Dermis blood vessel endothelial cell (primary cell): ENCODE measurements at places on chromosomes 13 and 19. TPM values are rescaled to one million over a fixed set of nuclear protein-coding genes. Genes with fewer than 3 reads are reported as not detected.

DNA sequence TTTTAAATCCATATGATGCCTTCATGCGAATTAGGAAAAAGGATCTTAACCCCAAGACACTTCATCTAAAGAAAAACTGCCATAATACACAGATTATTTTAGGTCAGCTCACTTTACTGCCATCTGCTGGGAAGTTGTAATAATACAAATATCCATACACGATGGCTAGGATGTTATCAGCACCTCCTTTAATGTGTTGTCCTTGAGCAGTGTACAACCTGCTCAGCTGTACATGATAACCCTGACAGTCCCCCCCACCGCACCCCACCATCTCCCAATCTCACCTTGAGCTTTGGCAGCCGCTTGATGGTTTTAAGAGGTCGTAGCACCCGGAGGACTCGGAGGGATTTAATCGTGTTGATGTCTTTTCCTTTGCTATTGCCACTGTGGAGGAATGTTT, 112.2 kb downstream of the IER2 start:
- DNase-seq = peak; percentile 74

GRCh38 chr19:51754109-51754508, 2.4 kb upstream of the FPR1 start:
- no peak for DNase-seq

- DNase-seq = no peak
These were observed 75.3 kb upstream of the GPC6 start for GRCh38 chr13:93151277-93151676.

DNA sequence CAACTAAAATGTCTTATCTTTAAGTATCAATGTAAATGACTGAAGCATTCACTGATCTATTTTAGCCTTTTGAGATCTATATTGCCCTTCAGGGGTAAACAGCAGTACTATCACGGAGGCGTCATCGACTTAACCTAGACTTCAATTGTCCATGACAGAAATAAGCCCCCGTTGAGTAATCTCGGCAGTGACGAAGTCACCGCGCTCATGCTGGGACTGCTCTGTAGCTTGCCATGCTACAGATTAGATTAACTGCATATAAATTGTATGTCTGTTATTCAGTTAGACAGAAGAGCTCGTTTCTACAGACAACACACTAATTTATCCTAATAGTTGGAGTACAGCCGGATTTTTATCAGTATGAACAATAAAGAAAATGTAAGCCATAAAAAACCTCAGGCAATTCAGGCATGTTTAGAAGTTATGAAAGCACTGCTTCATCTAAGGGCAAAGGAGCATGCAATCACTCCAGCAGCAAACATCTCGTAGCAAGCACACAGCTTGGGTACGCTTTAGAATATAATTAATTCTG, 56.6 kb downstream of the TUBGCP3 start:
- no peak for DNase-seq

DNA sequence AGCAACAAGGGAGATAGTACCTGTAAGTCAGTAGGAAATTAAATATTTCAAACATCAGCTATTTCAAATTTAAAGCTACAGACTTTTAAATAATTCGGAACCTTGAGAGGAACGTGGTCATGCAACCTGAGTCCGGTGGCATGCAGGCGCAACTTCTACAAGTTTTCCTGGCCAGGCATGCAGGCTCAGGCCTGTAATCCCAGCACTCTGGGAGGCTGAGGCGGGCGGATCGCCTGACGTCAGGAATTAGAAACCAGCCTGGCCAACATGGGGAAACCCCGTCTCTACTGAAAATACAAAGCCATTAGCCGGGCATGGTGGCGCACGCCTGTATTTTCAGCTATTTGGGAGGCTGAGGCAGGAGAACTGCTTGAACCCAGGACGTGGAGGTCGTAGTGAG, 2.2 kb upstream of the ZNF701 start:
- DNase-seq = no peak

DNA sequence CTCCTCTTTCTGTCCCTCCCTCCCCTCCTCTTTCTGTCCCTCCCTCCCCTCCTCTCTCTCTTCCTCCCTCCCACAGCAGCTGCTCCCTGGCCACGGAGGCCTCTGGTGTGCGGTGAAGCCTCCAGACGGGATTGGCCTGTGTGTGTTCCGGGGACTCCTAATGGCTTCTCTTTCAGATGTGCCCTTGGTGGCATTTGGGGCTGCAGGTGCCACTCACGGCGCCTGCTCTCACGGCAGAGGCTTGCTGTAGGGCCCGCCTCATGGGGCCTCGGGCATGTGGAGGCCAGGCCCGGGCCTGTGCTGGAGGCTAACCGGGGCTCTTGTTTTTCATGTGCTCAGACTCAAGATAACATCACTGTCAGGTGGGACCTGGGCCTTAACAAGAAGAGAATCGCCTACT, 20.9 kb downstream of the UPF1 start:
- DNase-seq = no peak

DNA sequence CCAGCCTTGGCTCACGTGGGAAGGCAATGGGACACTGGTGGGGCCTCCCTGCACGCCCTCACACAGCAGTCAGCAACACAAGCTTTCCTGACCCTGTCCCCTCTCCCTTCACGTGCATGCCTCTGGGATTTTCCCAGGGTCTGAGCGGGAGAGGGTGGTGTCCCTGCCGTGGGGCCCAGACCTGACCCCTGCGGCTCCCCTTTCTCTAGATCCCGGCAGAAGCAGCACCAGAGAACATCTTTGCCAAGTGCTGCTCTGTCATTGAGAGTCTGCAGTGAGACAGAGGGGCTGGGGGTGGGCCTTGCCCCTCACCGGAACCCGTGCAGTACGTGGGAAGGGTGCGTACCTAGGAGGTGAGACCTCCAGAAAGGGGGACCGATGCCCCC, 12.6 kb downstream of the KHSRP start:
- DNase-seq = no peak

DNA sequence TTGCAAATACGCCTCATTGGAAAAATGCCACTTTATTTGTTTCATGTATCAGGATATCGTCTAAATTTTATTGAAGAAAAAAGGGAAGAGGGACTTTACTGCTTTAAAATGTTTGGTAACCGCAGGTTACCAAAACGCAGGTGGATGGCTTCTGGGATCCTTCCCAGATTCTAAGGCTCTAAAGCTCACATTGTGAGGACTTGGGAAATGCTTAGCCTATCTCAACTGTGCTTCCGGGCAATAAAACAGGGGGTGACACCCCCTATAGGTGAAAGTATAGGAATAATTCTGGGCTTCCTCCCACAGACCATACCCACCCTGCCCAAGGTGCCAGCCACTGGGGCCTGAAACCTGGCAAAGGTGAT, 73.2 kb upstream of the IPO5 start:
- no peak for DNase-seq

- DNase-seq = no peak
These were observed 259.5 kb downstream of the NHLRC3 start for GRCh38 chr13:39297664-39298171.

DNA sequence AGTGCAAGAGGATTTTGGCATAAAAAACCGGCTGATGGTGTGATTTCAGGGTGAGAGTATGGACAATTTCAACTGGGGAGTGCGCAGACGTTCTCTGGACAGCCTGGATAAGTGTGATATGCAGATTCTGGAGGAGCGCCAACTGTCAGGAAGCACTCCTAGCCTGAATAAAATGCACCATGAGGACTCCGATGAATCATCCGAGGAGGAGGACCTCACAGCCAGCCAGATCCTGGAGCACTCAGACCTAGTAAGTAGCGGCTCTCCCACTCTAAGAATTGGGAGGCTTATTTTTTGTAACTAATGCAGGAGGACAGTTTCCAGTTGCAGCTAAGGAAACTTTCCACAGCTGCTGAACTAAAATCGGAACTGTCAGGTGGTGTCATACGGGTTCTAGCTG, 53.6 kb downstream of the ZAR1L start:
- DNase-seq = peak; percentile 99

DNA sequence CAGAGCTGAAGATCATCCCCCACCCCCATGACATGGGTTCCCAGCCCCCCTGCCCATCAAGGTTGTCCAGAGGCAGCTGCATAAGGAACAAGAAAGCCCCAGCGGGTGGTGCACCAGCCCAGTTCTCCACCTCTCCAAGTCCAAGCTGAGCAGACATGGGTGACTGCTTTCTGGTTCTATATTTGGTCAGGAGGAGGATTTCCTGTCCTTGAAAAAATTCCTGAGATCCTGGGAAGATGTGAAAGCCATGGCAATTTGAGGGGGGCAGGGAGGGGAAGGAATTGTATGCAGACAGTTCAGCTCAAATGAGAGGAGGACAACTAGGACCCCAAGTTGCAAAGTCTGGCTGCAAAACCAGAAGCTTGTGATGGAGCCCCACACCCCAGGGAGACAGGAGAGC, 55.4 kb upstream of the ADGRE5 start:
- peak; percentile 9 for DNase-seq

- DNase-seq = no peak
These were observed 38.0 kb downstream of the ITGBL1 start for GRCh38 chr13:101490406-101491015.

DNA sequence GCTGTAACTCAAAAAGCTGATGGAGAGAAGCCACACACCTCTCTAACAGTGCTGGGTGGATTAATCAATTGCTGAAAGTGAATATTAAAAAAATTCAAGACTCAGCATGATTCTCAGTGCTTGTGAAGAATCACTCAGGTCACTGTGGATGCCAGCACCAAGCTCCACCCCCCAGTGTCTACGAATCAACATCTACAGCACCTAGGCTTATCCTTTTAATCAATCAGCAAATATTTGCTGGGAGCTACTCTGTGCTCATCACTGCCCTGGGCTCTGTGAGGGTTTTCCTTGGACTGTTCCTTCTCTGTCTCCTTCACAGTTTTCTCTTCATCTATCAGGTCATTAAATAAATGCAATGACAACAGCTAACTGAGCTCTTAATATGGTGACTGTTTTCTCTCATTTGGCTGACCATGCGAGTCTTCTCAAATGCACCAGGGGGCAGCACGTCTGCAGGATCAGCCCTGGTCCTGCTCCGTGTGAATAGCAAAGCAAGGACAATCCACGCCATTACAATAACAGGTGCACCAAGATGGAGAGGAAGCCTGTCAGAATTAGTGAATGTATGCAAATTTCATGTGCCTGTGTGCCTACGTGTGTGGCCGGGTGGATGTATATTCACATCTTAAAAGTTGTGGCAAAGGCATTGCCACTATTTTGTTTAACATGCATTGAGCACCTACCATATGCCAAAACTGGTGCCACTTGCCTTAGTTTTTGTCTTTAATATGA, 14.6 kb upstream of the C13orf42 start:
- peak; percentile 83 for DNase-seq

DNA sequence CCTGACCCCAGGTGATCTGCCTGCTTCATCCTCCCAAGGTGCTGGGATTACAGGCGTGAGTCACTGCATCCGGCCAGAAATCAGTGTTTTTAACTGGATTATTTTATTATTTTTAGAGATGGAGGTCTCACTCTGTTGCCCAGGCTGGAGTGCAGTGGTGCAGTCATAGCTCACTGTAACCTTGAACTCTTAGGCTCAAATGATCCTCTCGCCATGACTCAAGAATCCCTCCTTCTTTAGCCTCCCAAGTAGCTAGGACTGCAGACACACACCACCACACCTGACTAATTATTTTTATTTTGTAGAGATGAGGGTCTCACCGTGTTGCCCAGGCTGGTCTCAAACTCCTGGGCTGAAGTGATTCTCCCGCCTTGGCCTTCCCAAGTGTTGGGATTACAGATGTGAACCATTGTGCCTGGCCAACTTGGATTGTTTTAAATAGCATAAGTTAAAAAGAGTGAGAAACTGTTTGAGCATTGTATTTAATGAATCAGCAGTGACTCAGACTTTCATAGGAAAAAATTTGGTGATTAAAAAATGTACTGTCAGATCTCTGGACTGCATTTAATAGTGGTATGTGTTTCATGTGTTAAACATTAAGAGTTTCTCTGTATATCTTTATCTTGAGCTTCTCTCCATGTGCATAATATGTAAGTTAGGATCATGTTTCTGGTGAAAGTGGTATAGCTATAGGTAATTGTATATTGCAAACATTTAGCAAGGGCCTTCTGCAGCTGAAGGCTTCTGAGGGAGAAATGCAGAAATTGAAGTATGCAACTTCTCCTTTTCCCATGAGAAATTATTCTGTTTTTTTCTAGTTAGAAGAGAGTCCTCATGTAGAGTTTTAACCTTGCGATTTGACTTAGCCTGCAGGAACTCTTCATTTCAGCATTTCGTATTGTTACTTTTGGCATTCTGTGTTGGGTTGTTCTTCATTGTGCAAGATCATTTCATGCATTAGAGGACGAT, 121.2 kb downstream of the PCCA start:
- peak; percentile 53 for DNase-seq

DNA sequence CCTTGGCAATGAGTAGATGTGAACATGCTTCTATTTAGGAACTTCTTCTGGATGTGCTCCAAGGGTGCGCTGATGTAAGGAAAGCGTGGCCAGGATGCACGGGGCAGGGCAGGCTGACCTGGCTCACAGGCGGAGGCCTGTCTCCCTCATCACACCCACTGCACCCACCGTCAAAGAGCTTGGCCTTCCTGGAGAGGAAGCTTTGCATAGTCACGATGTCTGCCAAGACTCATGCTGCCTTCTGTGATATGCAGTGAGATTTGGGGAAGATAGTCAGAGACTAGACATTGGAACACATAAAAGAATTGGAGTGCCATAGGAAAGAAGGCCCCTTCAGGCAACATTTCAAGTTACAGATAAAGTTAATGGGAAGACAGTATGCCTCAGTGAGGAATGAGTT, 82.0 kb downstream of the MYO16 start:
- no peak for DNase-seq

DNA sequence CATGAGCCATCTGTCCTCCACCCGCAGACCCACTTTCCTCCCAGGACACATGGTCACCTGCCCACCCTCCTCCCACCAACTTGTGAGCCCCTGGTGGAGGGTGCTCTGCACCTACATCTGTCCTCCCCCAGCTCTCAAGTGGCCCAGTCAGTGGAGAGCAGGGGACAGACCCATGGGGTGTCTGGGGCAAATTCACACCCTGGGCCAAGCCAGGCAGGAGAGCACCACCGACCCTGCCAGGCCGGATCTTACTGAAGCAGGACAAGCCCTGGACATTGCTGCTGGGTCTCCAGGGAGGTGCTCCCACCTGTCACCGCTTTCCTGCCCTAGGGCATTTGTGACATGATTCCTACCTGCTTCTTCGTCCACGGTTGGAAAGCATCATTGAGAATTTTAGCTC, 221.6 kb downstream of the TUBA3C start:
- DNase-seq = no peak

- DNase-seq = no peak
These were observed 249.0 kb downstream of the LHFPL6 start for GRCh38 chr13:39353988-39354387.

- no peak for DNase-seq
These were observed 133.6 kb downstream of the STK24 start for GRCh38 chr13:98443329-98443728.

DNA sequence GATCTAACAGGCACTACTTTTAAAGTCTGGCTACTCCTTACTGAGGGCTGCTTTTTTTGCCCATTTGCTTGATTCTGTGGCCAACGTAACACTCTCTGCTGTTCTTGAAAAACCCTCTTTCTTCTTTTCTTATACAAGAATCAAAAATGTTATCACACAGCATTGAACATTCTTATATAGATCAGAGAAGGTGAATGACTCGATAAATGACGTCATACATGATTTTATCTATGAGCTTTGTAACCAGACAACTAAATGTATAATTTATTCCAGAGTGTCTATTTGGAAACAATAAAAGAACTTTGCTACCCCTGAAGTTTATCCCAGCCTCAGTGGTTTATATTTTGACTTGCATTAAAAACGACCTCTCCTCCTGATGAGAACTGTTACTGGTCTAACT, 12.4 kb downstream of the RFX2 start:
- no peak for DNase-seq

The PBX4 gene
- total RNA-seq = 0.05 TPM in 1 of 2 replicates, not detected in the other

The C3 gene
- total RNA-seq = 5.4 and 33.5 TPM in 2 replicates

The LRG1 gene
- 1.2 and 1.6 TPM in 2 replicates for total RNA-seq

The CGB8 gene
- total RNA-seq = not detected in 2 replicates

The RDH8 gene
- total RNA-seq = not detected in 2 replicates

The NRTN gene
- 0.42 and 0.85 TPM in 2 replicates for total RNA-seq

The DHRS12 gene
- 5.0 and 7.1 TPM in 2 replicates for total RNA-seq

The CACNA1A gene
- 0.14 and 0.17 TPM in 2 replicates for total RNA-seq
